ENCODE measurements at places on chromosomes 16 and 17. TPM values are rescaled to one million over a fixed set of nuclear protein-coding genes. Genes with fewer than 3 reads are reported as not detected.
A peak's percentile ranks its signal among the peaks of the same experiment; 100 is the strongest.

Gene CCL5
- 28.7 TPM for total RNA-seq

Gene HAGHL
- total RNA-seq, result 11.7 TPM

Gene CCDC137
- total RNA-seq, result 37.8 TPM

Gene MFAP4
- not detected for total RNA-seq

GRCh38 chr16:15466886-15467781 lies 32.7 kb downstream of the BMERB1 start:
- no peak for DNase-seq

DNA sequence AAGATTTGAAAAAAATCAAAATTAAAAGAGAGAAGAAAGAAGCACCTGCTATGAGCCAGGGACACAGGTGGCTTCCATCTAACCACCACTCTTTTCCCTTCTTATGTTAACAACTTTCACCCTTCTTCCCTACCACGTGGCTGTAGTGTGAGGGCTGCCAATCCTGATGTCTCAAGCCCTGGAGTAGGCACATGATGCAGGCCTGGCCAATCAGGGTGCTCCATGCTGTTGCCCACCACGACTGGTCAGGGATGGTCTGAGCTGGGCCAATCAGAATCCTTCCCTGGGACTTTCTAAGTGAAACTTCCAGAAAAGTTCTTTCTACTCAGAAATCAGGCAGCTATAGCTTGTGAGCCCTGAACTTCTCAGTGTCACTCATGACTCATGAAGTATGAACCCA lies 140.7 kb downstream of the SDK2 start:
- DNase-seq, result no peak

GRCh38 chr16:49799172-49799571 lies 56.7 kb downstream of the ZNF423 start:
- no peak for DNase-seq

- DNase-seq, result no peak
Observed at GRCh38 chr16:11447836-11448235, 102.6 kb downstream of the RMI2 start.

DNA sequence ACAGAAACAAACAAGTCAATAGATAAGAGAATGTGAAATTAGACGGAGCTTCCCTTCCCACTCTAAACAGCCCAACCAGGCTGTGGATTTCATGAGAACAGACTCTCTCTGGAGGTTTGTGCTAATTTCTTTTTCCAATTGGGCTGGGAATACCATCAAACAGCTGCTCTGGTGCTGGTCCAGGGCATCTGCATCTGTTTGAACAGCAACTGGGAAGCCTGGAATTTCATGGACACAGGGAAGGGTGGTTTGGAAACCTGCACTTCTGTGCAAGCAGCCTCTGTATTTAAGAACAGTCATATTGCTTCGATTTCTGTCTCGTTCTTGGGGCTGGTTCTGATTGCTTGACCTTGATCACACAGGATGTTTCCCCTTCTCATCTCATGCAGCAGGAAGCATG lies 88.7 kb downstream of the FOXL1 start:
- DNase-seq, result no peak

GRCh38 chr16:49455991-49456745 lies 82.6 kb downstream of the C16orf78 start:
- no peak for DNase-seq

GRCh38 chr16:68386628-68387027 lies 61.7 kb downstream of the SMPD3 start:
- peak; percentile 63 for DNase-seq

- DNase-seq, result no peak
Observed at GRCh38 chr16:13883276-13883675, 36.7 kb upstream of the ERCC4 start.

DNA sequence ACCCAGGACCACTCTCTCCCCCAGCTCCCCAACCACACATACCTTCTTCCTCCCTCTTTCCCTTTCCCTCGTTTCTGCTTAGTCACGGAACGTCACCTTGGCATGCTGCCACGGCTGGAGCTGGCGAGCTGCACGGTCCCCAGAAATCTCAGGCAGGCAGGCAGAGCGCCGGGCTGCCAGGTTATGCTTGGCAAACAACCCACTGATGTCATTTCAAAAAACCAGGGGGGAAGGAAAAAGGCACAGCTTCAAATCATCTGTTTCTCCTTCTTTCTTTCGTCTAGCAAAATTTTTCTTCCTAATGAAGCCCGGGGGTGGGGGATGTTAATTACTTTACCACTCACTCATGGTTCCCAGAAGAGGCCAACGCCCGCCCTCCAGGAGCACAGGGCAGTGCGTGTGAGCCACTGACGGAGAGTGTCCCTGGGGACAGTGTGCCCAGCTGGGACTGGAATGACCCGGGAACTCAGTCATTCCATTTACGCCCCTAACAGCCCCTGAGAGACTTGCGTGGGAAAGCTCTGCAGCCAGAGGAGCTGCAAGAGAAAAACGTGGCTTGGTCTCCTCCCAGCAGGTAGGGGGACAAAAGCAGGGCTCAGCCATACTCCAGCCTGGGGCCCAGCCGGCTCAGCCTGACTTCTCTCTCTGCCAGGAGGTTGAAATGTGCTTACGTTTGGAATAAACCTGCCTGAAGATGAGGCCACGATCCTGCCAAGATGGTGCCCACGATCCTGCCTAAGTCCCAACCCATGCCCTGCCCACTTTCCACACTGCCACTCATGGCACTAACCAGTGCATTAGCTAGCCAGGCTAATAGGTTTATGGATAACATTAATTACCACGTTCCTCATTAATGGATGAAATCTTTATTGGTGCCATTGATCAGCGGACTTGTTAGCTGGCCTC lies 198.9 kb downstream of the ZFHX3 start:
- DNase-seq, result peak; percentile 94

DNA sequence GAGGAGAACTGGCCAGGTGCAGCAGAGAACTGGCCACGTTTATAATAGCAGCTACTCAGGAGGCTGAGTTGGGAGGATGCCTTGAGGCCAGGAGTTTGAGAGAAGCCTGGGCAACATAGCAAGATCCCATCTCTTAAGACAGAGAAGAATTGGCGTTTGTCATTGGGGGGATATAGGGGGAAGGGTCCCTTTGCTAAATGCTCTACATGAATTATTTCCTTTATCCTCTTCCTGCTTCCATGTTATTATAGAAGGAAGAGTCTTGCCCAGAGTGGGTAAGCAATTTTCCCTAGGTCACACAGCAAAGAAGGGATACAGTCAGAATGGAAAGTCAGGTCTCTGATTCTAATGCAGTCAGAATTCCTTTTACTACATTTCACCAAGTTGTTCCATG lies 68.0 kb downstream of the MYH11 start:
- DNase-seq, result no peak

DNA sequence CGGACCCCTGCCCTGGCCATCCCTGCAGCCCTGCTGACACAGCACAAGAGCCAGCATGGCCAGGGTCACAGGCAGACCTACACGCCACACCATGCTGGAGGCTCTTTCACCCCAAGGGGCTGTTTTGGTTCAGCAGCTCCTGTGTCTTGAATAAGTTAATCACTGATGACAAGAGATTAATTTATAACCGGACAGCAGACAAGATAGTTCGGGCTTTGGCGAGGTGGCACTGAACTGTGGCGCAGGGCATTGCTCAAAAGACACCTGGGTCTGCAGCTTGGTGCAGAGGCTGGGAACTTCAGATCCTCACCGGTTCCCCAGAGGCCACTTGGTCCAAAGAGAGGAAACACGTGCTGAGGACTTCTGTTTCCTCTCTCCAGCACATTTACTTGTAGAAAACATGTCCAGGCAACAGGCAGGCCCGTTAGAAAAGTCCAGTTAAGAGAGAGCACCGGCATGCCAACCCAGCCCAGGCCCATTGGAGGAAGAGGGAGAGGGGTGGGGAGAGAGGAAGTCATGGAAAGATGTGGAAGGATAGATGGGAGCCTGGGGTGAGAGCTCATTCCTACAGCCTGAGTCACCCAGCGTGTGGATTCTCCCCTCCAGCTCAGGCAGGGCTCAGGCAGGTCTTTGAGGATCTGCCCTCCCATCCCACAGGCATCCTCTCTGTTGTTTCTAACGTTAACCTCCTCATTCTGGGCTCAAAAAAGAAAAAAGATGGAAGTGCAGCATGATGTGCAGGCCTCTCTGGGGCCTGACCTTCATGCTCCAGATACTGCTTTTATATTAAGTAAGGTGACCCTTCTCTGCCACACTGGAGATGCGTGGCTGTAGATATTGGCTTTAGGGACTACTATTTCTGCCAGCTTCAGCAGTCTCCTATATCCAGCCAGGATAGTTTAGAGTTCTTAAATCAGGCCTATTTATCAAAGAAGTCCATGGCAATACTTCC lies 80.0 kb upstream of the HNF1B start:
- peak; percentile 76 for DNase-seq

GRCh38 chr17:7627250-7628121 lies at the start of gene SAT2:
TSS of gene SAT2 (minus strand) at chr17:7627821. CDS start at chr17:7627635, 186 bp downstream.
- peak; percentile 89 for DNase-seq

GRCh38 chr17:6018788-6019187 lies 51.4 kb upstream of the WSCD1 start:
- no peak for DNase-seq

DNA sequence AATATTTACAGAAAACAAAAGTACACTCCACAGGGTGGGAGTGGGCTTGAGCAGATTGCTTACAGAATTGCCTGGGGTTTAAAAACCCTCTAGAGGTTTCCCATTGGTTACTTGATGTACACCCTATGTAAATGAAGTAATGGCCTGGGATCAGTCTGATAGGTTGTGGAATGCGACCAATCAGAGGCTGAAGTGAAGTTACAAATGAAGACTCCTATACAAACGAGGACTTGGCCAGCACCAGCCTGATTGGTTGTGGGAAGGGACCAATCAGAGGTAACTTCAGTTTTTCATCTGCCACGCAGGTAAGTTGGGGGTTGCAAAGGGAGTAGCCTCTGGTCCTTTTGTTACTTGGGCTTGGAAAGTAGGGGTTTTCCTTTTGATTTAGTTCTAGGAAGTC lies 8.8 kb downstream of the EEF2K start:
- no peak for DNase-seq

All from Calu3 (cell line).